Left lobe of liver (tissue), 2 donors: ENCODE measurements at places on chromosomes 4 and X. TPM values are rescaled to one million over a fixed set of nuclear protein-coding genes. Genes with fewer than 3 reads are reported as not detected.

The KCNE5 gene
- not detected for total RNA-seq

- DNase-seq = no peak
Observed at GRCh38 chr4:31362756-31363155, 642.6 kb downstream of the PCDH7 start.

- no peak for DNase-seq
Observed at GRCh38 chrX:88613338-88613737, 133.7 kb upstream of the CPXCR1 start.

DNA sequence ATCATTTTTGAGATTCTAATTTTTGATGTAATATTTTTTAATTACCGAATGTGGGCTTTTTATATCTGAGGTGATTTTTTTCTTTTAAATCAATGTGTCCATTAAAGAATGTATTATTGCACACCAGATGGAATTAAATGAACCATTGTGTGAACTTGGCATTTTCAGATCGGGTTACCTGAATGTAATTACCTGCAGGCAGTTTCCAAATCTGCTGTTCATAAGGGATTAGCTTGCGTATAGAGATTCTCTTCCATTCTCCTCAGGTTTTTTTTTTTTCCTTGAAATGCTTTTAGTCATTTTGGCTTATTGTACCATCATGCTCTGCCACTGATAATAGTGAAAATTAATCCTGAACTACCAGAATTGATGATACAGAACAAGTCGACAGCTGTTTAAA, 511.5 kb upstream of the ATOH1 start:
- DNase-seq = no peak

GRCh38 chr4:124066595-124066994, 645.9 kb downstream of the ANKRD50 start:
- DNase-seq = no peak

DNA sequence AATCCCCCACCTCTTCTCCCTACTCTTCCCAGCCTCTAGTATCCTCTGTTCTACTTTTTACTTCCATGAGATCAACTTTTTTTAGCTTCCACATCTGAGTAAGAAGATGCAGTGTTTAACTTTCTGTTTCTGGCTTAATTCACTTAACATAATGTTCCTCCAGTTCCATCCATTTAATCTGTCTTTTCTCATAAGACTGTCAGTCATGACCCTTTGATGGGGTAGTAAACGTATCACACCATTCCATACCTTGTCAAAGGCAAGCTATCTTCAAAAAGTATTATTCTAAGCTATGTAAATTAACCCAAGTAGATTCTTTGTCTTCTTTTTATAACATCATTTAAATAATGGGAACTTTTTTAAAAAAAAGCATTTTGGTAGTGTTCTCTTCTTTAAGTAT, 15.0 kb upstream of the GBA3 start:
- no peak for DNase-seq

The SLITRK2 gene
- total RNA-seq = 0.03 TPM
